ENCODE measurements at places on chromosomes 1 and 21.

DNA sequence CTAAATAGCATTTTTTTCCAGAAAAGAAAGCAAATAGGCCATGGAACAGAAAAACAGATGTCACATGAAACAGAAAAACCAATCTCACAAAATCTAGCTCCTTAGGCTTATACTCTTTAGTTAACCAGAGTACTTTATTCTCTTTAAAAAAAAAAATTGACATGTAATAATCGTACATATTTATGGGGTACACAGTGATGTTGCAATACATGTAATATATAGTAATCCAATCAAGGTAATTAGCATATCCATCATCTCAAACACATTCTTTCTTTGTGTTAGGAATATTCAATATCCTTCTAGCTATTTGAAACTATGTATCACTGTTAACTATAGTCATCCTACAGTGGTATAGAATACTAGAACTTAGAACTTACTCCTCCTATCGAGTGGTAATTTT, 20.1 kb downstream of the LBR start:
- no peak for DNase-seq

DNA sequence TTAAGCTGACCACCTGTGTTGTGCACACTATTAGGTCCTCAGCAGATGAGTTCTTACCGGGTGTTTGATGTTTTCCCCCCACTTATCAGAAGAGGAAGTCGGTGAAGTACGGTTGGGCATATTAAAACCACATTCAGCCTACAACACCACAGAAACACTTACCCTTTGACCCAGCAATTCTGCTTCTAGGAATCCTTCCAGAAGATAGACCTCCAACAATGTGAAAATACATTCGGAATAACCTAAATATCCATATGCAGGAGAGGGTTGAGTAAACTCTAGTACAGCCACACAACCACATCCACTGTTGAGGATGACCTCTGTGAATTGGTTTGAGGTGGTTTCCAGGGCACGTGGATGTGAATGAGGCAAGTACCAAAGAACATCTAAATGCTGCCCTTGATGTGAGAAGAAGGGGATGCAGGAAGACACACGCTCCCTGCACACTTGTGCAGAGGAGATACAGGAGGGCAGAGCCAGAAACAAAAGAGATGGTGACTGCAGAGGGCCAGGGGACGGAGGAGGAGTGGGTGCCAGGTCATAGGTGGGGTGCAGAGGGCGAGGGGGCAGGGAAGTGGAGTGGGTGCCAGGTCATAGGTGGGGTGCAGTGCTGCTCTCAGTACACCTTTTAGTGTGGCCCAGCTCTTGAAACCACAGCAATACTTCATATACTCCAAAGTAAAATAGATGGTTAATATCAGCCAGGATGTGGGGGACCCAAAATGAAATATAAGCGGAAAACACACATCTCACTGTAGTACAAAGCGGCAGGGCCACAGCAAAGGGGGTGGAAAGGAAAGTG, 12.8 kb downstream of the ADARB1 start:
- no peak for DNase-seq

DNA sequence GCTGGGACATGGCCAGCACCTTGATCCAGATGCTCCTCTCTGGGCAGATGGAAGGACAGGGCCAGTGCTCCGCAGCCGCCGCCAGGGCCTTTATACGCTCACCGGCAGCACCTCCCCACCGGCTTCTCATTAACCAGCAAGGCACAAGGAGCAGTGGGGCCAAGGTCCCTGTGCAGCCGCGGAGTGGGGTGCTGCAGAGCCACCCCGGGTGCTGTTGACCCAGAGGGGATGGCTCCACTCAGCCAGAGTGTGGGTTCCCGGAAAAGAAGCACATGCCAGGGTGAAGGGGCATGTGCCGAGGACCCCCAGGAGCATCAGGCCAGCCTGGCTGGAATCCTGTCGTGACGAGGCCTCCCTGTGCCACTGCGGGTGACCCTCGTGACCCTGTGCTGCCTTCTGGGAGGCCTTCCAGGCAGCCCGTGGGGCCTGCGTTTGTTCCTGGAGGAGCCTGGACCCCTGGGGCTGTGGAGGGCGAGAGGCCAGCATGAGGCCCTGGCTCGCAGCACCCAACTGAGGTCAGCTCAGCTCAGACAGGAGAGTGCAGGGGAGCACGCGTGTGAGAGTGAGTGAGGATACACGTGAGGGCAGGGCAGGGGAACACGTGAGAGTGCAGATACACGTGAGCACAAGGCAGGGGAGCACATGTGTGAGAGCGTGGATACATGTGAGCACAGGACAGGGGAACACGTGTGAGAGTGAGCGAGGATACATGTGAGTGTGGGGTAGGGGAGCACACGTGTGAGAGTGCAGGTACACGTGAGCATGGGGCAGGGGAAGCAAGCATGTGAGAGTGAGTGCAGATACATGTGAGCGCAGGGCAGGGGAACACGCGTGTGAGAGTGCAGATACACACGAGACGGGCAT, at the start of gene FTCD:
FTCD (minus strand) TSS at position 66 of the 864 bp plus-strand sequence; CDS start at position 10, 56 bp downstream.
- no peak for DNase-seq

DNA sequence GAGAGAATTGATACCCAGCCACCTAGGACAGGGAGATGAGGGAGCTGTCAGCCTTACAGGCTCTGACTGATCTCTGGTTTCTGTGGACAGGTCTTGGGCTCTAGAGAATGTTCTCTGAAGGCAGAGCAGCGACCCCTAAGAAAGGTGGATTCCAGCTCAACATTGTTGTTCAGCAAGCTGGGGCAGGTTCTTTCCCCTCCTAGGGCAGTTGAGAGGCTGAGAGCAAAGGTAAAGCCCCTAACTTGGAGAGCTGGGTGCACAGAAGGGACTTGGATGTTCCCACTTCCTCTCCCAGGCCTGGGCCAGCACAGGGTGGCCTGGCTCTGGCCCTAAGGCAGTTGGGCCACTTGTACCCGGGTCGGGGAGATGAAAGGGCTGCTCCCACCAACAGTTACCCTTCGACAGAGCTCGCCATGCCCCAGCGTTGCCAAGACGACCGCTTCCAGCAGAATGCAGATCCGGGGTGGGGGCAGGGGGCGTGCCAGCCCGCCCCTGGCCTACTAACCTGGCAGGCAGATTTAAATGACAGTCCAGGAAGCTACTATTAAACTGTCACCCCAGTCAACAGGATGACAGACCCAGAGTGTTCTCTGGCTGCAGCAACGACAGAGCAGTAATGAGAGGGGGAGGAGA, 31.6 kb downstream of the LRP8 start:
- DNase-seq: no peak

GRCh38 chr1:7386226-7387052, 384.7 kb upstream of the VAMP3 start:
- no peak for DNase-seq

- DNase-seq: no peak
Observed at GRCh38 chr1:54302951-54303843, 103.0 kb downstream of the SSBP3 start.

DNA sequence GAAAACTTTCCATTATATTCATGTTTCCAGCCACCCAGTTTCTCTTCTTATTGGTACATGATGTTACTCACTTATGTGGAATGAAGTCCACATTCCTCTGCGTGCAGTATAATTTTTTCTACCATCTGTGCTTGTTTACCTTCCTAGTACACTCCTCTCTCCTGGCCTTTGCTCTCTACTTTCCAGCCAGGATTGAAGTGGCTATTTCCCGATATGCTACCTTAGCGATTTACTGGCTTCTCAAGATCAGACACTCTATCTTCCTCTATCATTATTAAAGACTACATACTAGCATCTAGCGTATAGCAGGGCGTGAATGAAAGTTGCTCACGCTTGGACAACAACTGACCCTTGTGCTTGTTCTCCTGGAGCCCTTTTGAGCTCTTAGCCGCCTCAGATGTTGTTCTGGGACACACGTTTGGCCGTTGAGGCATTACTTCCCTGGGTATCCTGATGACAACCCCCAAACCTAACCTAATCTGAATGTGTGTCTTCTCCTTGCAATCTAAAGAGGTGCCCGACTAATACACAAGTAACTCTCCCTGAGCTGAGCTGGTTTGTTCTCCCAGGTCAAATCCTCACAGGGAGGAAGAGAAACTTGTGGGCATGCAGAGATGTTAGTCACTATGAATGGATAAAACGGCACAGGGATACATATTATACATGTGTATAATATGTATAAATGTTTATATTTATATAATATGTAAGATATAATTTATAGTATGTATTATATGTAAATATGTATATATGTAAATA, 13.4 kb upstream of the MTARC2 start:
- peak; percentile 23 for DNase-seq

DNA sequence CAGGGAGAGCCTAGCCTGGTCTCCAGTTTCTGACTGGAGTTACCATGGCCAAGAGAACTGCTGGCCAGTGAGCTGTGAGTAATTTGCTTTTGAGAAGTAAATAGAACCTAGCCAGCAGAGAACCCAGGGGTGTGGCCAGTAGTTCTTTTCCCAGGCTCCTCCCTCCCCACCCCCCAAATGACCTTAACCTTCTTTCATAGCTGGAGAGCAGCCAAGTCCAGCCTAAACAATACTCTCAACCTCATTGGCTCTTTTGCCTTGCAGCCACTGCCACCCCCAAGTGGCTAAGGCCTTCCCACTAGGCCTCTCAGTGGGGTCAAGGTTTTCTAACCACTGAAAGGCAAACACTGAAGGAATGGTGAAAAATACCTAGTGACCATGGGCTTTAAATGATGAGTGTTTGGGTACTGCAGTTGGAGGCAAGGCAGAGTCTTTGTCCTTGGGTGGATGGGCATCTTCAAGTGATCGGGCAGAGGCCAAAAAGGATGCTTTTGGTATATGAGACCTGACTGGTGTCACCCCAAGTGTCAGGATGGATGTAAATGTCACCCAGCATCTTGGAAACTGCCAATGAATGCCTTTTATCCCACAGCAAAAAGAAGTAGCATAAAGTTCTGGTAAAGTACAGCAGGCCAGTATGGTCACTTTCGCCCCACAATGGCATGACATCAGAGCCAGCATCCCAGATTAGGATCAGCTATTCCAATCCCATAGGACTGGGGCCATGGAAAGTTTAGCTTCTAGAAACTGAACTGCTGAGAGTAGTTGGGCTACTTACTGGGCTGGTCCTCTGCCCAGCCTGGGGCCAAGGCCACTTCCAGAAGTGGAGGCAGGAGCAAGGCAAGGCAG, 3.5 kb upstream of the PIGV start:
- DNase-seq: no peak

DNA sequence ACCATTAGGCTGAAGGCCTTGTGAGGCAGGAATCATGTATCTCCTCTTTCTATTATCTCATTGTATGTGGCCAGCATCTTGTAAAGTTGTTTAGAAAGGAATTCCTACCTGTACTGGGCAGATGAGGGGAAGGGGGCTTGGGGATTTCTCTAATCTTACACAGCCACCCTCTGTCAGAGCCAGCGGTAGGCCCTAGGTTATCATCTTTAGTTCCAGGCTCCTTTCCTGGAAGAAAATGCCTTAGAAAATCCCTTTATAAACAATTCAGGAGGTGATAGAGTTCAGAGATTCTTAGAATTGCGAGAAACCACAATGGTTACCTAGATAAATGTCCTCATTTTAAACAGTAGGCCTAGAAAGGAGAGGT, 35.2 kb downstream of the DPT start:
- DNase-seq: no peak

DNA sequence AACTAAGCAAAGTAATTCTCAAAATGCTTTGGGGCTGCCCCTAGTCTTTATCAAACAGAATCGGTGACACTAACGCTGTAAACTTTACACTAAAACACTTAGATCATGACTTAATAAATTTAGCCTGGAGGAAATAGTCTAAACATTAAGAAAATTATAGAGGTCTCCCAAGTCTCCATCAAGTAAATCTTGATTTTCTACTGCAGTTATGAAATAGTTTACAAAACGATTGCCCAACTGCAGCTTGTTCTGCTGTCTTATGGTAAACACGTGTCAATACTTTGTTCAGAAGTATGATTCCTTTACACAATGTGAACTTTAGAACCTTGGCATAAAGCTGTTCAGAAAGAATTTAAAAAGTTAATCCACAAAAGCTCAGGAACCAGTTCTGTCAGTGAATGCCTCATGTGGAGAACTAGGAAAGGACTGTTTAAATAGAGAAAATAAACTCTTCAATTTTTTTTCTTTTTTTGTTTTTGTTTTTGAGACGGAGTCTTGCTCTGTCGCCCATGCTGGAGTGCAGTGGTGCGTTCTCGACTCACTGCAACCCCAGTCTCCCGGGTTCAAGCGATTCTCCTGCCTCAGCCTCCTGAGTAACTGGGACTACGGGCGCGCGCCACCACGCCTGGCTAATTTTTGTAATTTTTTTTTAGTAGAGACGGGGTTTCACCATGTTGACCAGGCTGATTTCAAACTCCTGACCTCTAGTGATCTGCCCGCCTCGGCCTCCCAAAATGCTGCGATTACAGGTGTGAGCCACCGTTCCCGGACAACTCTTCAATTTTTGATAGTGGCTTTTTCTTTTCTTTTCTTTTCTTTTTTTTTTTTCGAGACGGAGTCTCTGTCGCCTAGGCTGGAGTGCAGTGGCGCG, 1.6 kb downstream of the DDI2 start:
- DNase-seq: no peak

- no peak for DNase-seq
Observed at GRCh38 chr1:201466492-201466891, 2.5 kb downstream of the PHLDA3 start.

DNA sequence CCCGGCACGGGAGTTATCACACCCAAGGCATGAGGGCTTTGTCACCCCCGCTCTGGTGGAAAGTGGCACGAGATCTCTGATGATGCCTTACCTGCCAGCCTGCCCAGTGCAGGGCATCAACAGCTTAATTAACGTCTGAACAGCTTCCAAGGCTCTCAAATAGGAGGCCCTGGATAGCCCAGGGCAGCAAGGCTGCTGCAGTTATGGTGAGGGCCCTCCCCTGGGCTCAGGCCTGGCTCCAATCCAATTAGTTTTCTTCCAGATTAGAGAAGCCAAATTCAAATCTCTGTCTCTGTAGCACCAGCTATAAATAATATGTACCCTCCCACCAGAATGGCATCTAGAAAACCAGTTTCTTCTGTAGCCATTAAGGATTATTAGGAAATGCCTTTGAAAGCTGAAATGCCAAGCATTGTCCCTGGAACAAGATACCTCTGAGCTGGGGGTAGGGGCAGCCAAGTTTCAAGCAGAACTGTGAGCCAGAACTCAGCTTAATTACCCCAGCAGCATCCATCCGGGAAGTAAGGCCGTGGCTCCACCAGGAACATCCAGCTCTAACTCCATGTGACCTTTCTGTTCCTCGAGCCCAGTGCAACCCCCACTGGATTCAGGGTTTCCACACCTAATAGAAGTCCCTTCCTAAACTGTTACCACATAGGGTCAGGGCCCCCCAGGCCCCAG, 12.5 kb downstream of the QSOX1 start:
- no peak for DNase-seq

GRCh38 chr1:36657826-36658225, 175.1 kb upstream of the CSF3R start:
- DNase-seq: no peak

DNA sequence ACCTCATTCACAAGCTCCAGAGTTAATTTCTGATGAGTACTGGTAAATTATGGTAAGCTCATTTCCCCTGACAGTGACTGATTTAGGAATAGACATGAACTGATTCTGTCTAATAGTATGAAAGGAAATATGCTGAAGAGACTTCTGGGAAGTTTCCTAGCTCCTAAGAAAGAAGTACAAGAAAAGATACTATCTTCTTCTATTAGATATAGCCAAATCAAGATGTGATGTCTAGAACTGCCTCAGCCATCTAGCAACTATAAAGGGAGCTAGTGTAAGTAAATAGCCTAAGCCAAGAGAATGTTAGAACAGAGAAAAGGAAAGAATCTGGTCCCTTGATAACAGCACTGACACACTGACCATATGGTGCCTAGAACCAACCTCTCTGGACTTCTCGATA, 10.7 kb upstream of the PHTF1 start:
- DNase-seq: no peak

Data from NCI-H460 (cell line).